ENCODE measurements at places on chromosomes 5 and 9. TPM values are rescaled to one million over a fixed set of nuclear protein-coding genes. Genes with fewer than 3 reads are reported as not detected.

The C8G gene
- 2.8 TPM for total RNA-seq

The CD72 gene
- total RNA-seq: 110 TPM

The FOXE1 gene
- not detected for total RNA-seq

The CTSL gene
- 0.74 TPM for total RNA-seq

The TNFSF8 gene
- 1.9 TPM for total RNA-seq

The CARD6 gene
- total RNA-seq: 2.0 TPM

The NAIP gene
- 26.8 TPM for total RNA-seq

The FAT2 gene
- not detected for total RNA-seq

The CLTA gene
- 73.0 TPM for total RNA-seq
